Mammary epithelial cell (primary cell): ENCODE measurements at places on chromosomes 6 and 20. TPM values are rescaled to one million over a fixed set of nuclear protein-coding genes. Genes with fewer than 3 reads are reported as not detected.

SYTL3 gene
- 1.7 and 2.2 TPM in 2 replicates for total RNA-seq

CYP39A1 gene
- 5.2 TPM for total RNA-seq

MRAP2 gene
- 3.2 TPM for total RNA-seq

SIRPD gene
- not detected in 2 replicates for total RNA-seq

CD40 gene
- not detected in 2 replicates for total RNA-seq

FAM83D gene
- total RNA-seq, result 3.7 TPM

ZNF334 gene
- 4.3 TPM for total RNA-seq

IL17A gene
- not detected for total RNA-seq

MYLK4 gene
- total RNA-seq, result 0.31 and 0.40 TPM in 2 replicates

ARMH2 gene
- total RNA-seq, result not detected

MYCT1 gene
- total RNA-seq, result 0.29 TPM in 1 of 2 replicates, not detected in the other

IFT52 gene
- total RNA-seq, result 21.5 and 22.4 TPM in 2 replicates

SNAP25 gene
- total RNA-seq, result not detected

SIGLEC1 gene
- not detected for total RNA-seq

- no peak for DNase-seq
These were observed 302.3 kb downstream of the TENT5A start for GRCh38 chr6:81450180-81450579.

DNA sequence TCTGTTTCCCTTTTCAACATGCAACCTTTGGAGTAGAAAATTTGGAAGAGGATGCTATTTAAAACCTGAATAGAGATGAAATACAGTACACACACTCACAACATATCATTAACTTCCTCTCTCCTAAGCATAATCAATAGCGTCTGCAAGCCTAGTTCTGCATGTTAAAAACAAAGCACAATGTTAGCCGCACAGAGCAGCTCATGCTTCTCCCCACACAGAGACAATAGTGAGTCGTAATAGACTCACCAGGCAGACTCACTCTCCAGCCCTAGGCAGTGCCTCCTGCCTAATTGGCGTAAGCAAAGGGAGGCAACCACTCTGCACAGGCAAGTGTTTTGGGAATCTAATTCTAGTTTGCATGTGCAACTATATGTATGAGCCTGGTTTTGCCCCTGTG is 45.8 kb upstream of the ARID1B start:
- DNase-seq, result peak; percentile 67

DNA sequence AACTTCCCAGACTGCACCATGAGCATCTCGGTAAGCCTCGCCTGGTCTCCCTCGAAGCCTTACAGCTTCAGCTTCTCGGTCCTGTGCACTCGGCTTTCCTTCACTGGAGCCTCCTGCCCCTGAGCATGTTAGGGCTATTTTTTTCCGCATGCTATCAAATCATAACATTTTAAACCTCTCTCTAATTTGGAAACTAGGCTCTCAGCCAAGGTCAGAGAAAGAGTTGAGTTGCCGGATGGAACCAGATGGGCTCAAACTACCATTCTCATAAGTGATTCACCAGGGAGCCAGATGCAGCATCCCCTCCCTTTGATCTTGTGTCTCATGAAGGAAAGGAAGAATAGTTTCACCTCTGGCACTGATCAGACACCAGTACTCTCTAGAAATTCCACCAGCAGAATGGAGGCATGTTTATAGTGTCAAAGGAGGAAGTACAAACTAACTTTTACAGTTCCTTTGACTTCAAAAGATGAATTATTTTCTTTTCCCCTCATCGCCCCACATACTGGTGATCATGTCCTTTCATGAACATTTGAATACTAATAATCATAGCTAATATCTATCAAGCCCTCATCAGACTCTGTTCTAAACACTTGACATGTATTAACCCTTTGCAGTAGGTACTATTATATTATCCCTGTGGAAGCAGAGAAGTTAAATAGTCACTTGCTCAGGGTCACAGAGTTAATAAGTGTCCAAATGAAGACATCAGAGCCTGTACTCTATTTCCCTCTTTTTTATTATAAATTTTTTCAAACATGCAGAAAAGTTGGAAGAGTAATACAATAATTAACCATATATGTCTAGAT is 46.7 kb downstream of the MAP1LC3A start:
- no peak for DNase-seq

DNA sequence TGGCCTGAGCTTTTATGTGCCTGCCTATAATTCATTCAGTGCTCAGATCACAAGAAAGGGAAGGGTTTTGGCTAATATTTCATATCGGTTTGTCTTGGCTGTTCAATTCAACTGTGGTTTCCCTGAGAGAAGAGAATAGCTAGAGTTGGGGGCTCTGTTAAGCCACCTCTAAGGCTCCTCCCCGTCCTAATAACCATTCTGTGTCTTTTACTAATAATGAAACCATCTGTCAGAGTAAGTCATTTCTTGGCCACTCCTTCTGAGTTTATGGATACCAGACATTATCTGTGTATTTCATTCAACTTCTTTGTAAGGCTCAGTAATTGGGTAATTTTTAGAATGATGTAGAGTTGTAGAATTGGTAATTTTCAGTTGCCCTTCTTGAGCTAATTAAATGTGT is 5.2 kb downstream of the STX11 start:
- no peak for DNase-seq

DNA sequence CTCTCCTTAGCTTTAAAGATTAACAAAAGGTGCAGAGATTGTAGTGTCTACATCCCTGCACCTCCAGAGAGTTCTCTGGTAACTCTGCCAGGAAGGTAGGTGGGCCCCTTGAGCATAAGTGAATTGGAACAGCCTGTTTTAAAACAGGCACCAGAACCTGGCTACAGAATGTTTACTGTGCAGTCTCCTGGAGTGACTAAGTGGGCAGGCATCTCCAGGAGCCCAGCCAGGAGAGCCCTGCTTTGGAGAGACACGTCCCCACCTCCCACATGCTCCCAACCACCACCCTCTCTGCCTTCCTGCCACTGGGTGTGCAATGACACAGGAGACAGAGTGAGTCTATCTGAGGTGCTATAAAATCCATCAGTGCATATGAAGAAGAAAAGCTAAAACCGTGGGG is 110.3 kb upstream of the EYA4 start:
- DNase-seq, result peak; percentile 84

GRCh38 chr6:163872335-163872734 is 457.8 kb downstream of the QKI start:
- DNase-seq, result no peak

DNA sequence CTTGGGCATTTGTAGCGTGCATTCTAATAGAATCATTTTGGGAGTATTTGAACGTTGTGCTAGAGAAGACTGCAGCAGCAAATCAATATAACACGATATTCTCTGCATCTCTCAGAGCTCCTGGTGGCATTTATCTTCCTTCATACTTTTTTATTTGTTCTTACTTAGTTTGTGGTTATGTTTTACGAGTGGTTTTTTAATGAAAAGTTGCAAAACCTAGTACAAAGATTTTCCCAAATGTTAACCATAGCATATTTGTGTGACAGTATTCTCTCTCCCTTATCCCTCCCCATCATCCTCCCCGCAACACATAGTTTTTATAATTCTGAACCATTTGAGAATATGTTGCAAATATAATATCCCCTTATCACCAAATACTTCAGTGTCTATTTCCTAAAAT is 50.4 kb downstream of the JARID2 start:
- no peak for DNase-seq

DNA sequence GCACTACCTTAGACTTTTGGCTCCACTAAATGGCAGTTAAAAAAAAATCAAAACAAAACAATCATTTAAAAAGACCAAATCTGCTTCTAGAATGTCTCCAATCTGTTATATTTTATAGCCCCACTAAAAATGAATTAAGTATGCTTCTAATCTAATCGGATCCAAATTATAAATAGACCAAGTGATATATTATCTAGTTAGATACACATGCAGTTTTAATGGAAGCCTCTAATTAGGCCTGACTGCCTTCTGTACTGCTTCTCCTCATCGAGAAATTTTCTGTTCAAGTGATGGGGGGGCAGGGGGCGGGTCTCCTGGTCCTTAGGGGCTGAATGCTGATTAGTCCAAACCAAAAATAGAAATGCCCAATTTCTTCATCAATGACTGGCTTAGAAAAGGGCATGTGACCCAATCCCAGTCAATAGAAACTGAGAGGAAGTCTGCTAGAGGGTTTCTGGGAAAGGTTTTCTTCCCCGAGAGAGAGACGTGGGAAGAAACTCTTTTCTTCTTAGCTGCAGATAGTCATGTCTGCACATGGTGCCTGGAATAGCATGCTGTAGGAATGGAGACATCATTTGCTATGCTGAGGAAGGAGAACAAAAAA is 6.9 kb downstream of the SESN1 start:
- no peak for DNase-seq

- no peak for DNase-seq
These were observed 28.2 kb upstream of the TAF8 start for GRCh38 chr6:42021847-42022754.

DNA sequence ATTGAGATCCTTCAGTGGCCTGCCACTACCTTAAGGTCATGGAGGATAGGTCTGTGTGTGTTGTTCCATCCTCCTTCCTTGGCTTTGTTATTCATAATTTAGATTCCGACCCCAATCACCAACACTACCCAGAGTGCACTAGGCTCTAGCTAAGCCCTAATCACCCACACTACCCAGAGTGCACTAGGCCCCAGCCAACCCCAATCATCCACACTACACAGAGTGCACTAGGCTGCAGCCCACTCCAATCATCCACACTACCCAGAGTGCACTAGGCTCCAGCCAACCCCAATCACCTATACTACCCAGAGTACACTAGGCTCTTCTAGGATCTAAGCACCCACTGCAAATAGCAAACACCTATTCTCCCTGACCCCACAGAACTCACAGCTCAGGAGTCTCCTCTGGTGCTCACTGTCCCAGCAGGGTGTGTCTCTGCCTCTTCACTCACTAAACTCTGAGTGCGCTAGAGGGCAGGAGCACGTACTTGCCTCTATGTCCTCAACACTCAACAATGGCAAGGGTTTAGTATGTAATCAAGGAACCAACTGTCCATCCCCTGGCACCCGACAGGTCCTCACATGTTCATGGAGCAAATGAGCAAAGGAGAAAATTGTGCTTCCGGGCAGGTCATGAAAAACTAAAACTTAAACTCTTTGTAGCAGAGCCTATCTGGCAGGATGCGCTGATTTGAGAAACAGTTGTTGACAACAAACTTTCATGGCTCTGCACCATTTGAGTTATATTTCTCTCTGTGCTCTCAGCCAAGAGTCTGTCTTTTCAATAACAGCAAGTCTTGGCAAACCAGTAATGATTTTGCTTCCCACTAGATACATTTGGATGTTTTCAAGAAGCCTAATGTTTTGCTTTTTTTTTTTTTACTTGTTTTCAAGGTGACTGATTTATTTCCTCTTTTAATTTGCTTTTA is 54.3 kb downstream of the SLC22A23 start:
- peak; percentile 88 for DNase-seq

DNA sequence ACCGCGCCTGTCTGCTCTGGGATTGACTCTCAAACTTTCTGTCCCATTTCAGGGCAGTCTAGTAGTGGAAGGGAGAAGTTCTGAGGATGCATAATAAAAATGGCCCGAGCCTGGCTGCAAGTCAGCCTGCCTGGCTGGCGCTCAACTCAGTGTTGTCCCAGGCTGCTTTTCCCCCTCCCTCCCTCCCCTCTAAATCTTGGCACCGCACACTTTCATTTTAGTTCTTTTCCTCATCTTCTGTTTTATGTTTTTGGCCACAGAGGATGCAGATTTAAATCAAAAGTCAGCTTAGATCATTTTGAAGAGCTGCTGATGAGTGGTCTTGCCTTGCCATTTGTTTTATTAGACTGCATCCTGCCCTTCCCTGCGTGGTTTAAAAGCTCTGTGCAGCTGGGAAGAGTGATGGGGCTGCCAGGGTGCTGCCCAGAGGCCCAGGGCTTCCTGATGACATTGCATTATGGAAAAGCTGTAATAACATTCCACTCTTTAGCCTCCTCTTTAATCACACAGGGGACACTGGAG is 6.5 kb upstream of the UQCC2 start:
- DNase-seq, result no peak

DNA sequence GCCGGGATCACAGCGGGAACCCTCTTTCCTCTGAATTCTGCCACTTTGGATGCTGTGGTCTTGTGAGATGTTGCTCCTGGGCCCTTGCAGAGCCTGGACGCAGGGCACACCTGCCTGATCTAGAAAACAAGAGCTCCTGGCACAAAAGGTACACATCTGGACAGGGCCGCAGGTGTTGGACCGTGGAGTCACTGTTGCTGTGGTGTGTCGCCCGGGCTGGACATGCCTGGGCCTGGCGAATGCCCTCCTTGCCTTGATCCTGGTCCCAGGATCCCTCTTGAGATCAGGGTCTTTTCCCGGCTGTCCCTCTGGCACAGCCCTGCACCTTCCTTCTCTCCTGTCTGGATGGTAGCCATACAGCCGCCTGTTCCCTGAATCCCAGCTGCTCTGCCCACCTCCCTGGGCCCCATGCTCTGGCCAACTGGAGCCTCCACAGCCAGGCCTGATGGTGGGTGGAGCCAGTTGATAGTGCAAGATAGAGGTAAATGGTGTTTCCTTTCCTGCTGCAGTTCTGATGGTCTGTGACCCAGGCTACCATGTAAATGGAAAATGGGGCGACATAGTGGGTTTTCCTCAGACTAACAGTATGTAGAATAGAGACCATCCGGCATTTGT is 5.0 kb downstream of the FOXP4 start:
- no peak for DNase-seq

DNA sequence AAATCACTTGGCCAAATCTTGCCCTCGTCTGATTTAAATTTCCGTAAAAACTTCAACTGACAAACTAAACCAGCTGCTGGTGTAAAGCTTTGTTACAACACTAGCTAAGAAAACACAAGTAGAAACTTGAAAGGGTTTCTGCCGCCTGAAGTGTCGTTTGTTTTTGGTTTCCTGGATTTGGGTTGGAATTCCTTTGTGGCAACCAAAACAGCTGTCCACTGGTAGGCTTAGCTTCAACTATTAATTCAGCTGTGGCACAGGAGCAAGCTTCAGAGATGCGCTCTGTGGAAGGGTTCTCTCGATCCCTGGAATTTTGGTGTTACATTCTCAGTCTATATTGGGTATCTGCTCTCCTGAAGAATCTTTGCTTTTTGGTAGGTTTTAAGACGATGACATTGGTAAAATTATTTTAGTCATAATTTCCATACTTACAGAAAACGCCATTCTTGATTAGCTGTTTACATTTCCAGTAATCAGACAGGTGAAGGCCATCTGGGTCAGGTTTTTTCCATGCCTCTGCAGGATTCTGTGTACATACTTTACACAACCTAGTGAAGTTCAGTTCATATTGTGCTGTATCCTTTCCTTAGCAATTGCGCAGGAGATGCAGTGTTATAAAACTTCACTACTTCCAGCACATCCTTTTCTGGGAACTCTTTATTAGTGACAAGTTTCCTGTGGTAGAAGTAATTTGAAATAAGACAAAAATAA is 29.9 kb upstream of the SAMD3 start:
- DNase-seq, result no peak

DNA sequence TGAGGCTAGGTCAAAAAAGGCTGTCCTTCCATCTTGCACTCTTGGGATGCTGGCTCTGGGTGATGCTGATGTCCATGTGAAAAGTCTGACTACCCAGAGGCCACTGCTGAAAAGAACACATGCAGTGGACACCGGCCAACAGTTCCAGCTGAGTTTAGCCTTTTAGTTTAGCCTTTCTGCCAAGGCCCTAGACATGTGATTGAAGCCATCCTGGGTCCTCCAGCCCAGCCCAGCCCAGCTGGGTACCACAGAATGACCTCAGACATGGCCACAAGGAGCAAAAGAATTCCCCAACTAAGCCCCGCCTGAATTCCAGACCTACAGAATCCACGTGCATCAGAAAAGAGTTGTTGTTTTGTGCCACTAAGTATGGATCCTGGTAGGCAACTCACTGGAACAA is 17.4 kb downstream of the PIGT start:
- DNase-seq, result peak; percentile 26
